Activated T-helper 2 cell treated with anti-CD3 and anti-CD28 coated beads, Interferon-gamma antibody, Interleukin-2, Interleukin-4, amounts not matched to agents 10 μg/mL and 5 μg/mL and 100 μg/mL, durations not matched to agents 14 hours and 24 hours and 36 hours (primary cell): ENCODE measurements at places on chromosomes 3 and 15. TPM values are rescaled to one million over a fixed set of nuclear protein-coding genes. Genes with fewer than 3 reads are reported as not detected.

DNA sequence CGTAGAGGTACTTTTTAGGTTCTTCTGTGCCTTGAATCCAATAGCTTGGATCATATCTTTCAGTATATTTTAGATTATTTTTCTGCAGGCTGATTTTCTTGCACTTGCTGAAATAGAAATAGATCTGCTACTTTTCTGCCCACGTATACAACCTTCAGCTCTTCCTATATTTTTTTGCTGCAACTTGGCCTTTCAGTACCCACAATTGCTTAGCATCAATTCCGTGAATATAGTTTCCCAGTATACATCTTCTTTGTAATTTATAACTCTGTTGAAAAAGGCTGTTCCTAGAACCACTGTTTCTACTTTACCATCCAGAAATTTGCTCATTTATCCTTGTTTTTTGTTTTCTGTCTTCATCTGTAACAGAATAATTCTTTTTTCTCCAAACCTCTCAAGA, 36.2 kb downstream of the GTF2E1 start:
- no peak for DNase-seq
- peaks cover 32% of the 10 kb centered on the region for H3K36me3 ChIP-seq
- no peak overlapping the region for H3K4me3 ChIP-seq
- no peaks in the 10 kb centered on the region for H3K27me3 ChIP-seq

DNA sequence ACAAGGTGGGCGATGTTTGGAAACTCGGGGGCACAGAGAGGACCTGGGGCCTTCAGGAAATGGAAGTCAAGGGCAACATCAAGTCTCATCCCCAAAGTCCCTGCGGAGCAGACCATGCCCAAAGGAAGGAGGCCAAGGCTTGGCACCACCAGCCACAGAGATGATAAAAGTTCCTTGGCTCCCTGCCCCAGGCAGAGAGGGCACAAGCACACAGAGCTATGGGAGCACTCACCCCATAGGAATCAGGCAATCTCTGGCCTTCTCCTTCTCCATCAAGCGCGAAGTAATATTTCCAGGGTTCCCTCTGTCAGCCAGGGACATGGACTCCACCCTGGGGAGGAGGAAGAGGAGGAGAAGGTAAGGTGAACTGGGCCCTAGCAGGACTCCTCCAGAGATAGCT, 7.9 kb downstream of the ACAA1 start:
- no peak for DNase-seq
- H3K27me3 ChIP-seq = no peaks in the 10 kb centered on the region
- peaks cover 9% of the 10 kb centered on the region for H3K4me1 ChIP-seq
- no peak overlapping the region for H3K27ac ChIP-seq

GRCh38 chr15:40059821-40060220, 20.8 kb upstream of the SRP14 start:
- no peak overlapping the region for H3K27ac ChIP-seq
- H3K4me1 ChIP-seq = peaks cover 39% of the 10 kb centered on the region
- peaks cover 5% of the 10 kb centered on the region for H3K36me3 ChIP-seq
- no peaks in the 10 kb centered on the region for H3K27me3 ChIP-seq

GRCh38 chr15:58243070-58243469, 104.9 kb downstream of the AQP9 start:
- DNase-seq = no peak
- H3K4me3 ChIP-seq = no peak overlapping the region
- no peak overlapping the region for H3K27ac ChIP-seq
- no peaks in the 10 kb centered on the region for H3K4me1 ChIP-seq

DNA sequence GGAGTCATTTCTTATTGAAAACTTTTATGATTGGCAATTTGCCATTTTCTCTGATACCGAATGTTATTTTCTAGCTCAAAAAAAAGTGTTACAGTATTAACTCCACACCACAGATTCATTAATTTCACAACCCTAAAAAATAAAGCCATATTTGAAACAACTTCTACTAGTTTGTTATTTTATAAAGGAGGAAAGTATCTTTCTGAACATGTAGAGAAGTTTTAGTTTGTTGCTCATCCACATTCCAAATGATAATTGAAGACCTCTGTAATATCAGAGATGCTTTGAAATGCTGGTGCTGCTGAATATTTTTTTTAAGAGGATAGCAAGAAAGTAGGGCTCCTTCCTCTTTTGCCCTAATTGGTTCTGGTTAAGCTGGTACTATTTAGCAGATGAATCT, 1.9 kb downstream of the VGLL3 start:
- DNase-seq = no peak
- H3K4me3 ChIP-seq = no peak overlapping the region
- no peaks in the 10 kb centered on the region for H3K36me3 ChIP-seq
- peaks cover 37% of the 10 kb centered on the region for H3K27me3 ChIP-seq
- peaks cover 6% of the 10 kb centered on the region for H3K4me1 ChIP-seq

DNA sequence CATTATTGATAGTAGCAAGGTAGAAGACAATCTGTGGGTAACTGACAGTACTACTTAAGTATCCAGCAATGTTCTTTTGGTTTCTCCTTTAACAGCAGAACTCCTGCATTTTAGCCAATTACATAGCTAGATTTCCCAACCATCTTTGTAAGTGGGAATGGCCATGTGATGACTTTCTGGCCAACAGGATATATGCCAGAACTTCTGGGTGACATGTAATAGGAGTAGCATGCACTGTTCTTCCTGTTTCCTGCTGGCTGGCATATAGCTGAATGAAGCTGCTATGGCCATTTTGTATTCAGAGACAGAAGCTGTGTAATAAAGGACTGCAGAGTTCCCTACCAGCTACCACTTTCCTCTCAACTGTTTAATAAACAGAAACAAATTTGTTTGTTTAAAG, 18.0 kb downstream of the SPICE1 start:
- H3K4me3 ChIP-seq = no peak overlapping the region
- H3K27ac ChIP-seq = no peak overlapping the region
- peaks cover 8% of the 10 kb centered on the region for H3K36me3 ChIP-seq
- H3K4me1 ChIP-seq = peaks cover 7% of the 10 kb centered on the region

DNA sequence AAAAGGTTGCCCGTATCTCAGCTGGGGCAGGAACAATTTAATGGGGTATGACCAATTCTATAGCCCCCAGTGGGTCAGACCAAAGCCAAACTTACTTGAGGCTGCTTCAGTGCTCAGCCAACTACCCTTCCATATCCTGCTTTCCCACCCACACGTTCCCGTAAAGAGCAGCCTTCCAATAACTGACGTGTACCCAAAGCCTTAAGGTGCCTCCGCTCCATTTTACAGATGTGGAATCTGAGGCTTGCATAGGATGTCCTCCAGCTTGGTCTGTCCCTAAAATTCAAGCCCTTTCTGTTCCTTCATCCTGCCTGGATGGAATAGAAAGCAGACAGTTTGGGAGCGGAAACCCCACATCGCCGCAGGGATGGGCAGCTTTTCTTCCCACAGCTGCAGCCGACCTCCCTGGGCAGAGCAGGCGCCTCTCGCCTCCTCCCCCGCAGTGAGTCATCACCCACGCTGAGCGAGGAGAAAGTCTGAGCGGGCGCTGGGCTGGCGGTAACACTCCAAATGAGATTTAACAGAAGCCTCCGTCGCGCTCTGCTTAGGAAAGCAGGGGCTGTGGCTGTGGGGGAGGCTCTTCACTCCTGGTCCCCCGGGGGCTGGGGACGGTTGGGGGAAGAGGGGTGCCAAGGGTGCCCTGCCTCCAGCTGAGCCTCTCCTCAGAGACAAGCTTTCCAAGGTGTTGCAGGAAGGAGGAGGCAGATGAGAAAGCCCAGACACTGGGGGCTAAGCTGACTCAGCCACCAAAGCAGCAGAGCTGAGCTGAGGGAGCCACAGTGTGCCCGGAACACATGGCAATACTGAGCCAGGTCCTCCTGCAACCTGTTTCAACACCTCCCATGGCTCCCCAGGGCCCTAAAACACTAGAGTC, 57.8 kb upstream of the HRH1 start:
- DNase-seq = peak; percentile 22
- peak overlapping the region; percentile 35 for H3K4me3 ChIP-seq
- no peaks in the 10 kb centered on the region for H3K36me3 ChIP-seq
- peaks cover 12% of the 10 kb centered on the region for H3K4me1 ChIP-seq

DNA sequence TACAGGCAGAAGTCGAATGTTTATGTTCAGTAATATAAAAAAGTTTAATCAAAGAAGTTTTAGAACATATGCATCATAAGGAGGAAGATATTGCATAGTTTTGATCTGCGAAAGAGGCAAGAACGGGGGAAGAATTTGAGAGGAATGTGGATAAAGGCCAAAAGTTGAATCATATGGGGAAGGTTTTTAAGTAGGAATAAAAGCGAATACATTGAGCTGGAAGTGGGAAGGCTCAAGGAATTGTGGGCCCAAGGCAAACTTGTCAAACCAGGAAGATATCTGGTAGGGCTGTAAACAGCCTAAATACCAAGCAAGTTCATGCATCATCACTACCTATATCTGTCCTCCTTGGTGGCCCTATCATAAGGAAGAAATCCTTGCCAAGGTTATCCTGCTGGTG, 186.9 kb downstream of the MAGI1 start:
- no peaks in the 10 kb centered on the region for H3K36me3 ChIP-seq
- H3K4me1 ChIP-seq = no peaks in the 10 kb centered on the region
- no peaks in the 10 kb centered on the region for H3K27me3 ChIP-seq

DNA sequence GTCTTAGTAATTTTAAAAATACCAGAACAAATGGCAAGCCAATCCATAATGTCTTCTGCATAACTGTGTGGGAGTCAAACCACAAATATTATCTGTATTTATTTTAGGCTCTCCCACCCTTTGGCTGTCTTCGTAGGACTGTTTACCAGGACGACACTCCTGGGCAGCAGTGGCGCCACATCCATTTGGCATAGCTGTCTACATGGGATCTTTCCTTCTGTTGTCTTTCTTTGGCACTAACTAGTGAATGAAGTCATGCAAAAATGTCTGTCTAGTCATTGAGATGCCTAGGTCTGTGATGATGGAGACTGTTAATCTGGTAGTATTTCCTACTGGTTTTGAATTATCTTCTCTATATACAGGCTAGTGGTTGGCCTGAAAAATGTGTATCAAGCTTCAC, 54.0 kb upstream of the CHMP2B start:
- no peak overlapping the region for H3K4me3 ChIP-seq
- no peaks in the 10 kb centered on the region for H3K4me1 ChIP-seq
- H3K27ac ChIP-seq = no peak overlapping the region
- no peak for DNase-seq
- H3K27me3 ChIP-seq = peaks cover 4% of the 10 kb centered on the region

DNA sequence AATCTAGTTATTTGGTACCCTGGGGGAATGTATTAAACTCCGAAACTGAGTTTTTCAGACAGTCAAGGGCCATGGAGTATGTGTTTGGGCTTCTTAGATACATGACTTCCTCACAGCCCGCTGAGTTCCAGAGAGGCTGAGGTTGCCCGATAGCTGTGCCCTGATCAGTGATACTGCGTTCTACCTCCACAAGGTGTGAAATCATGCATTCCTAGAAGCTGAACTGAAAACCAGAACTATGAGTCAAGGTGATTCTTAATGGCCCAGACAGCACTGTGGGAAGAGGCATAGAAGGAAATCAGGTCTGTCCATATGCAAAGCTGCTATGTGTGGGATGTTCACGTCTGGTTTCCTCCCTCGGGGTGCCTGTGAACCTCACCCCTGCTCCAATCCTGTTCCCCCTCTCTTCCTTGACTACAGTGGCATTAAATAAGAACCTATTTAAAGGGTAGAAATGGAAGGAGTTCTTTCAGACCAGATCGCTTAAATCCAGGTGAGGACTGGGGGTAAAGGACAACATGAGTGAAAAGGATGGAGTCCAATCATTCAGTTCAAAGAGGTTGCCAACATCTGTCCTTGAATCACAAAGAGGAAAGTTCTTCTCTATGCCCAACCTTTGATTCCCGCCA, 74.3 kb downstream of the MYO1E start:
- H3K27ac ChIP-seq = peak overlapping the region; percentile 70
- peaks cover 4% of the 10 kb centered on the region for H3K27me3 ChIP-seq
- H3K4me1 ChIP-seq = peaks cover 60% of the 10 kb centered on the region

DNA sequence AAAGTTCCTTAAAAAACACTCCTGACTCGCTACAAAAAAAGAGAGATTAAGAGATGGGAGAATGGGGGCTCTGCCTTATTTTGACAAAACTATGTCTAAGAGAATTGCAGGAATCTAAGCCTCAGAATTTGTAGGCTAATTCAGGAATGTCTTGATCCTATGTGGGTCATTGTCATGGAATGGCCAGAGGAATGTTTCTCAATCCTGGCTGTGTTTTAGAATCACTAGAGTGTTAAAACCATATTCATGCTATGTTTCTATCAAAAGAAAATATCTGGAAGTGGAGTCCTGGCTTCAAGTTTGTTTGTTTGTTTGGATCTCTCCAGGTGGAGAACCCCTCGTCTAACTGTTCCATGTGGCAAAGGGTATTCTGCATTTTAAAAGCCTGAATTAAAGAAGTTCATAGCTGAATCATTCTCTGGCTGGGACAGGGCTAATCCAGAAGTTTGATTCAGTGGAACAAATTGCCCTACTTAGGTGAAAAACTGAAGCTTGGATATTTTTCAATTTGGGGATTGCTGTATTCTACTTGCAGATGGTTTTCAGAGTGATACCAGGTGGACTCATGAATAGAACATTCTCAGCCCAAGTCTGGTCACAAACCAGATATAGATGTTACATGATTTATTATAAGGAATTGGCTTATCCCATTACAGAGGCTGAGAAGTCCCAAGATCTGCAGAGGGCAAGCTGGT, 28.2 kb downstream of the GJD2 start:
- H3K27ac ChIP-seq = no peak overlapping the region
- no peaks in the 10 kb centered on the region for H3K4me1 ChIP-seq
- no peak for DNase-seq
- no peak overlapping the region for H3K4me3 ChIP-seq

GRCh38 chr15:47577461-47577860, 139.8 kb upstream of the SEMA6D start:
- H3K36me3 ChIP-seq = no peaks in the 10 kb centered on the region
- H3K4me3 ChIP-seq = no peak overlapping the region

DNA sequence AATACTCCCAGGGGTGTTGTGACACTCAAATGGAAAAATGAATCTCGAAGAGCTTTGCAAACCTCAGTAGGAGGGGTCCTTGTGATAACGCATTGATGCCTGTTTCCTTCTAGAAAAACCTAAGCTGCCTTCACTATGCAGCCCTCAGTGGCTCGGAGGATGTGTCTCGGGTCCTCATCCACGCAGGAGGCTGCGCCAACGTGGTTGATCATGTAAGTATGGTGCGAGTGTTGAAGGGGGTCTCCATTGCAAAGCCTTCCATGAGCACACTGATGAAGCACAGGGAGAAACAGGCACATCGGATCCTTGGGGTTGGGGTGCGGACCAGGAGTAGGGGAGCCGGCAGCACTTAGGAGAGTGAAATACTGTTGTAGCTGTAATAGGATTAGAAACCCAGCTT, 22.3 kb downstream of the ANKDD1A start:
- H3K4me3 ChIP-seq = no peak overlapping the region
- DNase-seq = no peak
- peaks cover 7% of the 10 kb centered on the region for H3K4me1 ChIP-seq
- H3K36me3 ChIP-seq = no peaks in the 10 kb centered on the region

DNA sequence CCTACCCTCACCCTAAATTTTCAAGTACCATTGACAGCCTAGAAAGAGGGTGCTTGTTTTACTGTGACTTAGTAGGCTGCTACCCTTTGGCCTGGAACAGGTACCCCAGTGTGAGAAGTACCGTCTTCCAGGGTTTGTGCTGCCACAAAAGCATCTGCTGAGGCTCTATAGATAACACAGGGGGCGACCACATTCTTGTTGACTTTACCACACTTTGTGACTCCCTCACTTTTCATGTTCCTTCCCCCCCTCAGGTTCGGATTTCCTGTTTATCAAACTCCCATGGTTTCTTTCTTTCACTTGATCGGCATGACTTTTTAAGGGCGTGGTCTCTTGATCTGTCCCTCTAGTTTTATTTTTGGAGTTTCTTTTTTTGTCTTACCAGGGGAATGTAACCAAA, 23.5 kb downstream of the EXOG start:
- H3K27me3 ChIP-seq = no peaks in the 10 kb centered on the region
- peak overlapping the region; percentile 2 for H3K4me3 ChIP-seq
- peaks cover 21% of the 10 kb centered on the region for H3K4me1 ChIP-seq

The RLBP1 gene
- total RNA-seq = 0.21 and 0.52 TPM in 2 replicates

The SNX1 gene
- total RNA-seq = 116 and 117 TPM in 2 replicates

The NANOGP8 gene
- total RNA-seq = not detected in 2 replicates

The GXYLT2 gene
- 0.05 TPM in 1 of 2 replicates, not detected in the other for total RNA-seq

The SST gene
- not detected in 2 replicates for total RNA-seq

The ASB7 gene
- total RNA-seq = 18.0 and 19.9 TPM in 2 replicates

The BCL2A1 gene
- 101 and 104 TPM in 2 replicates for total RNA-seq
